Ecto neural progenitor cell (in vitro differentiated cells): ENCODE measurements at places on chromosomes 3 and 15.

- DNase-seq: no peak
Observed at GRCh38 chr3:125398952-125399351, 23.8 kb upstream of the ZNF148 start.

DNA sequence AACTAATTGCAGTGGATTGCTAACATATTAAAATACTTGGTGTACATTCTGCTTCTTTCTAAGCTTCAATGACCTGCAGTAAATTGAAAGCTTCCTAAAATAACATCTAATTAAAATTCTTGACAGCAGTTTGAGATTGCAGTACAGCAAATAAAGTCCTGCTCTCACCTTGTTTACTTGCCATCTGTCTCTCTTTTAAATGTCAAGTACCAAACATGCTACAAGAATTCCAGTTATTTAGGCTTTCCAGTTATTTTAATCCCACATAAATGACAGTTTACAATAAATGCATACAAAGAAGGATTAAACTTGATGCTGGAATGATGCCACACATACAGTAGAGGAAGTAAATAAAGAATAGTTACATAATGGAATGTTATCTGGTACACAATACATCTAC is 33.2 kb downstream of the CBLB start:
- DNase-seq: no peak

- DNase-seq: no peak
Observed at GRCh38 chr3:66702126-66702525, 201.3 kb upstream of the LRIG1 start.

DNA sequence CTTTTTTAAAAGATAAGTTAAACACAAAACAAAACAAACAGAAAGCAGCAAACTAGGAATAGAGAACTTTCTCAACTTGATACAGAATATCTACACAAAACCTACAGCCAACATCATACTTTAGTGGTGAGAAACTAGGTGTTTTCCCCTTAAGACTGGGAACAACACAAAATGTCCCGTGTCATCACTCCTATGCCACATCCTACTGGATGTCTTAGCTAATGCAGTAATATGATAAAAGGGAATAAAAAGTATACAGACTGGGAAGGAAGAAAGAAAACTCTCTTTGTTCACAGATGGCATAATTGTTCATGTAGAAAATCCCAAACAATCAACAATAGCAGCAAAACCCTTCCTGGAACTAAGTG is 45.9 kb downstream of the TMEM45A start:
- DNase-seq: no peak

- no peak for DNase-seq
Observed at GRCh38 chr3:155748611-155749365, 3.9 kb upstream of the PLCH1 start.

GRCh38 chr3:148718982-148719862 is 21.5 kb downstream of the AGTR1 start:
- no peak for DNase-seq

- DNase-seq: no peak
Observed at GRCh38 chr3:4006288-4006687, 207.1 kb downstream of the LRRN1 start.

- no peak for DNase-seq
Observed at GRCh38 chr15:24318981-24319380, 356.6 kb upstream of the NPAP1 start.

GRCh38 chr15:23561914-23562313 is 3.6 kb upstream of the MKRN3 start:
- DNase-seq: no peak

GRCh38 chr3:8745619-8746370 is 12.2 kb downstream of the CAV3 start:
- no peak for DNase-seq

DNA sequence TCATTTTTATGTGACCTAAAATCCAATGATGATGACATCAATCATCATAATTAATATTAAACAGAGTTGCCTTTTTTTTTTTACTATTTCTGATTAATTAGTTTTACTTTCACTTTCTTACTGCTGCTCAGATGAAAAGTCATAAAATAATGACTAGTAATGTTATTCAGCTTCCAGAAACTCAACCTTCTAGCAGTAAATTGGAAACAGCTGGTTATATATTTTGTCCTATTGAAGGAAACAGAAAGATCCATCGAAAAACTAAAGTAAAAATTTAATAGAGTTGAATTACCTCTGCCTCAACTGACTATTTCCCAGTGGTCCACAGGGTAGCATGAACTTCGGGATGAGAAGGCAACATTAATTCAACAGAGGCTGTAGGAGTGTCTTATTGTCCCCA is 107.1 kb upstream of the PTX3 start:
- DNase-seq: no peak

DNA sequence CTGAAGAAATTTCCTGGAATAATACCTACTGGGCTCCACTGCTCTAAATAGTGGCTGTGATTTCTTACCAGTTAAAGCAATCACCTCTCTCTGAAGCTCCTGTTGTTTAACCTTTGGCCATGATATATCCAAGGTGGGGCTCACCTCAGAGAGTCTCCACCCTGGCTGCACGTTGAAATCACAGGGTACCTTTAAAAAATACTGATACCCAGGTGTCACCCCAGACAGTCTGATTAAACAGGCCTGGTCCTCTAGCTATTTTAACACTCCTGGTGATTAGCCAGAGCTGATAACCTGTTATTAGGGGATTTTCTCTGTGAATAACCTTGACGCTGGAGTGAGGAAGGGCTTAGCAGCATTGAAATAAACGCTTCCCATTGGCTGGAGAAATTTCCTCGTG is 22.3 kb upstream of the ZBTB38 start:
- no peak for DNase-seq

GRCh38 chr3:186254676-186255650 is 107.1 kb downstream of the DGKG start:
- no peak for DNase-seq

DNA sequence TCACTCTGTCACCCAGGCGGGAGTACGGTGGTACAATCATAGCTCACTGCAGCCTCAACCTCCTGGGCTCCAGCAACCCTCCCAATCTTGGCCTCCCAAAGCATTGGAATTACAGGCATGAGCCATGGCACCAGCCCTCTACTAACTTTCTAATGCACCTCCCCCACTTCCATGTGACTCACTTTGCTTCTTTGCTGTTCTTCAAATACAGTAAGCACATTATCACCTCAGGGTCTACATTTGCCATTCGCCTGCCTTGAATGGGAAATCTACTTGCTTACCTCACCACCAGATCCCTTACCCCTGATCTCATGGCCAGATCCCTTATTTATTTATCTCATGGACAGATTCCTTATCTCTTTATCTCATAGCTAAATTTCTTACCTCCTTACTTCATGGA is 235.3 kb downstream of the KCNMB2 start:
- no peak for DNase-seq

GRCh38 chr3:58334506-58334884 is 1.8 kb downstream of the PXK start:
- no peak for DNase-seq

GRCh38 chr3:159818399-159818798 is 170.2 kb upstream of the IL12A start:
- peak; percentile 66 for DNase-seq

- peak; percentile 77 for DNase-seq
Observed at GRCh38 chr15:80695099-80695910, at the start of gene ABHD17C. TSS of gene ABHD17C (plus strand) at chr15:80695310. CDS start at chr15:80695430, 120 bp downstream.

GRCh38 chr3:98733053-98733811 is 29.9 kb upstream of the ST3GAL6 start:
- no peak for DNase-seq

- no peak for DNase-seq
Observed at GRCh38 chr3:111979434-111980038, 710 bp downstream of the ABHD10 start.

- DNase-seq: no peak
Observed at GRCh38 chr3:71817262-71817661, 32.3 kb upstream of the PROK2 start.

DNA sequence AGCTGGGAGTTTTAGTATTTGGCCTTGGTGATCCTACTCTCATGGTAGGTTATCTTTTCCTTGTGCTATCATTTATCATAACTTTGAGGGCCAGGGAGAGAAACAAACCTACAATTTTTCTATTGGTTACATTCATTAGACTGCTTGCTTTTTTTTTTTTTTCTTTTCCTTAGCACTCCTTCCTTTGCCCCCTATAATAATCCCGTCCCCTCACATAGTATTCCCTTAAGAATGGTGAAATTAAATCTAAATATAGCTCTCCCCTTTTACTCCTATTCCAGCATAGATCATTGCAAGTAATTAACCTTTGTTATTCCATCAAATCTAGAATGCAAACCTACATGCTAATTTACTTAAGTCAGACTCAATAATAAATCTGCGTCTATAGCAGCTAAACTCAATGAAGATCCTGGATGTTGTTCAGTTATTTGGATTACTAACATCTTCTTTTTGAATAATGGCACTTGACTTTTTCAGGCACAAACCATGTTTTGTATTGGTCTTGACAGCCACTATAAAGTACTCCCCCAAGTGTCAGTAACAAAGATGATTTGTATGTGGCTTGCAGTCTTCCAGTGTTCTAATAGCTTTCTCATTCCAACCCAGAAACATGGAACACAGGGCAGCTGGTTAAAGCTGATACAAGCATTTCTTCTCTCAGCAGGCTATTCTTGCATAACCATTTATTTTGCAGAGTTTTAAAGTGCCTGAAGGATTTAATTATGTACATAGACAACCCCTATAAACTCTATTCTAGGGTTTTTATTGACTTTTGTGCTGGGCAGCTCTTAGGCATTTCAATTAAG is 420.6 kb downstream of the MECOM start:
- DNase-seq: no peak

- DNase-seq: no peak
Observed at GRCh38 chr3:9976721-9977709, 9.6 kb downstream of the EMC3 start.

DNA sequence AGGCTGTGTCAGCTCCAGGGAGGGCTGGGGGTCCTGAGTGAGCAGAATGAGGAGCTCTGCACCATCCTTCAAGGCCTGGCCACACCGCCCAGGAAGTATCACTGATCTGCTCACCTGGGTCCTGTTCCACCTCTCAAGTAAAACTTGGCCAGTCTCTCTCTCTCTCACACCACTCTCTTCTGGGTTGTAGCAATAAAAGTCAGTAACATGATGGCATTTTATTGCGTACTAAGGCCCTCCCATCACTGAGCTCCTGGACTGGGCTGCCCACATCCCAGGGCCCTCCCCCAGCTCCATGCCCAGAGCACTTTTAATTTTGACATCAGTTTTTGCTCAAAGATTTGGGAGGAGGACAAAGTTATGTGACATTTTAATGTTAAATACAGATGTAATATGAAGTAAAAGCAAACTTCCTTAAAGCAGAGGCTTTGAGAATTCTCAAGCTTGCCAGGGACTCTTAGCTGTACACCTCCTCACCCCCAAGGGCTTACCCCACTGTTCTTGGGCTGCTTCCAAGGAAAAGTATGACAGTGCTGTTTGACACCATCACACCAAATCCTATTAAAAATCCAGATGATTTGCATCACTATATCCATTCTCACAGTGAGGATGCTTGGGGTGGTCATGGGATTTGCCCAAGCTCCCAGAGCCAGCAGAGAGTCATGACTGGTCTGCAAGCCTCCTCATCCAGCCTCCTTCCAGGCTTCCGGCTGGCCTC is 105.1 kb upstream of the SLCO2A1 start:
- DNase-seq: no peak

GRCh38 chr15:85031086-85031943 is 49.7 kb downstream of the PDE8A start:
- DNase-seq: no peak

GRCh38 chr15:72272213-72272996 is at the start of gene PARP6:
TSS of gene PARP6 (minus strand) at chr15:72272554. CDS start at chr15:72267477, 5,077 bp downstream.
- DNase-seq: peak; percentile 98

DNA sequence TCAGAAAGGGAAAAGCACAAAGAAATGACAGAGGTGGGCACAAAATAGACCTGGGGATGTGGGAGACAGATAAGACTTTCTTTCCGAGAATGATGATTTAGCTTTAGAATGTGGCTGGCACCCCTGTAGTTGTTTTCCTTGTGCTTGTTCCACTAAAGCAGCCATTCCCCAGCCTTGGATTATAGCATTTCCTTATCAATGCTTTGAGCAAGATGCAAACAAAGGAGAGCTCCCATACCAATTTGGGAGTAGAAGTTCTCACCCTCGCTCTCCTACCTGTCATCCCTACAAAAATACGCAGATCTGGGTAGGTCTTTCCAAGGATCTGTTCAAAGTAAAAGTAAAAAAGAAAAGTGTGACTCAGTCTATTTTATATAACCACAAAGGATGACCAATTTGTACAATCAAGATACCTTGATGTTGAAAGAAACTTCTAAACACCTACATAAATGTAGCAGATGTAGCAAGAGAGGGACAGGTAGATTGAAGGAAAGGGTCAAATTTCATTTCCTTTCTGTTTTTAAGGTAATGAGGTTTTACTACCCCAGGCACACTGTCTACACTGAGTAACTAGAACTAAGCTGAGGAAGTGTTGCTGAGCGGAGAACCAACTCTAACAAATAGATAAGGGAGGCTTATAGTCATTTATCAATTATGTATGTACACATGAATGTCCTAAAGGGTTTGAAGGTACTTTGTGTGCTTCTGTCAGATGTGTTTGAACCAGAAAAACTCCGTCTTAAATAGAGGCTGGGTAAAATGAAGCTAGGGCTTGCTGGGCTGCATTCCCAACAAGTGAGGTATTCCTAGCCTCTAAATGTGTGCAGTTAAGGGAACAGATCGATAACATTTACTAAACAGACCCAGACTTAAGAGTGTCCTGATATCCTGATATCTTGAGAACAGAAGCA is 91.1 kb upstream of the LRRN1 start:
- DNase-seq: no peak

- DNase-seq: no peak
Observed at GRCh38 chr3:56611364-56611763, 54.4 kb downstream of the CCDC66 start.

GRCh38 chr15:60195611-60196010 is 191.5 kb downstream of the FOXB1 start:
- DNase-seq: no peak

DNA sequence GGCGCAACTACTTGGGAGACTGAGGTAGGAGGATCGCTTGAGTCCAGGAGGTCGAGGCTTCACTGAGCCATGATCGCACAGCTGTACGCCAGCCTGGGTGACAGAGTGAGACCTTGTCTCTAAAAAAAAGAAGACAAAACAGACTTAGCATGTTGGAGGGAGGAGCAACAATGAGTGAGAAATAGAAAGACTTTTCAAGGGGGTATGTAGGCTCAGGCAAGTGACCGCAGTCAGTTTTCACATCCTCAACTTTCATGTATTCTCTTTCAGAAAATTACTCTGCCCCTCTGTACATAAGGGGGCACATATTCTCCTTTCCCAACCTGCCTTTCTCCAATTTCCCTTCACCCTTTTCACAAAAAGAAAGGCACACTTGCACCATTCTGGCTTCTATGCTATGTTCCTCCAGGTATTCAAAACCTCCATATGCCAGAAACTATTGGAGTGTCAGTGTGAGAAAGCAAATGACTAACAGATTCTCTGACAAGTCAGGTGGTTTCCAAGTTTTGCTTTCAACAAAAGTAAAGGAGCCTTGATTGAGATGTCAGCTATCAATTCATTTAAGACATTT is 7.6 kb downstream of the NSUN3 start:
- no peak for DNase-seq

- DNase-seq: peak; percentile 95
Observed at GRCh38 chr15:59104912-59105732, at the start of gene CCNB2. TSS of gene CCNB2 (plus strand) at chr15:59105146. CDS start at chr15:59105269, 123 bp downstream.
